Activated T-cell treated with anti-CD3 and anti-CD28 coated beads for 48 hours (primary cell): ENCODE measurements at places on chromosomes 5 and 9.

GRCh38 chr5:141155540-141156374 lies 5.9 kb downstream of the PCDHB6 start:
- DNase-seq = no peak

DNA sequence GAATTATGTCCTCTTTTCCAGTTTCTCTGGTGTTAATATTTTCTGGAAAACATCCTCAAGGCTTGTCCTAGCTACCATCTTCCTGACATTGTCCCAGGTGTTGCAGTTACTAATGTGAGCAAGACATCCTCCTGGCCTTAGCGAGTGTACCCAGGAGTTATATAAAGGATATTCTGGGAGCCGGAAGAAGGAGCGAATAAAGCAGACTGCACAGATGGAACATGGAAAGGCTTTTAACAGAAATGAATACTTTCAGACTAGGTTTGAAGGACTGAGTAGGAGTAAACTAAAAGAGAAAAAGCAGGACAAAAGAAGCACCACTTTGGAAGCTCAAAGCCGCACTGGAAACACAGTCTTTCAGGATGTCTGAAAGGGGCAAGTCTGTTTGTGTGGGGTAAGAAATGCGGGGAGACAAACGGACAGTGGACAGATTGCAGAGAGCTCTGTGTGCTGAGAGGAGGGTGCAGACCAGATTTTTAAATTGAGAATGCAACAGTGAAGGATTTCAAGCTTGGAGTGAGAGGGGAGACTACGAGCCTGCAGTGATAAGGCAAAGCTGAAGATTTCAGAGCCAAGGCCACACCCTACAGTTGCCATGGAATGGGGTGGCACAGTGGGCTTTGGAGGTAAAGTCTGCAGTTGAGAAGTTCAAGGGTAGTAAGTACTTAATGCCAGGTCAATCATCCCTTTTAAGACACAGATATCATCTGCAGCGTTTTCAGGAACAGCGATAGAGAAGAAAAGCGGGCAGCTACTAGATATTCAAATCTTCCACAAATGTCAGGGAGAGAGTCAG lies 94.1 kb upstream of the TAF11L2 start:
- DNase-seq = no peak

DNA sequence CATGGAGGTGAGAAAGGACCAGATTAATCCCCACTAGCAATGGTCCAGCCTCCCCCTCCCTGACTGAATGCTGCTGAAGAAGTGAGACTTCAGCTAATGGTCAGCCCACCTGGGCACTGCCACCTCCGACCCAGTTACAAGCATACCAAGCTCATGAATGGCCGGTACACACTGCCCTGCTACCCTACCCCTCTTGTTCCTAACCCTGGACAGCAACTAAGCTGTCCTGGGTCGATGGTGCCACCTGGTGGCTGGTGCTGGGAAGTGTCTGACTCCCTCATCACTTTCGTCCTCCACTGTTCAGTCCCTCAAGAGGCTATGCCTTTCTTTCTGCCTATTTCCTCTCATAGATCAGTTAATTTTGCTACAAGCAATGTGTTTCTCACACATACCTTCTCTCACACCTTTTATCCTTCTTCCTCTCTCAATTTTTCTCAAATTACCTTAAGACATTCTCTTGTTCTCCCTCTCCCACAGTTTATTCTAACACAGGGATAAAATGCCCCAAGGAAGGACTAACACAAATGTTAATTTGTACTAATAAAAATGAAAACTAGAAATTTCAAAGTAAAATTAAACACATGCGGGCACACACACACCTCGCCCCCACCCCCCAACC lies 42.4 kb downstream of the PAX5 start:
- peak; percentile 47 for DNase-seq

DNA sequence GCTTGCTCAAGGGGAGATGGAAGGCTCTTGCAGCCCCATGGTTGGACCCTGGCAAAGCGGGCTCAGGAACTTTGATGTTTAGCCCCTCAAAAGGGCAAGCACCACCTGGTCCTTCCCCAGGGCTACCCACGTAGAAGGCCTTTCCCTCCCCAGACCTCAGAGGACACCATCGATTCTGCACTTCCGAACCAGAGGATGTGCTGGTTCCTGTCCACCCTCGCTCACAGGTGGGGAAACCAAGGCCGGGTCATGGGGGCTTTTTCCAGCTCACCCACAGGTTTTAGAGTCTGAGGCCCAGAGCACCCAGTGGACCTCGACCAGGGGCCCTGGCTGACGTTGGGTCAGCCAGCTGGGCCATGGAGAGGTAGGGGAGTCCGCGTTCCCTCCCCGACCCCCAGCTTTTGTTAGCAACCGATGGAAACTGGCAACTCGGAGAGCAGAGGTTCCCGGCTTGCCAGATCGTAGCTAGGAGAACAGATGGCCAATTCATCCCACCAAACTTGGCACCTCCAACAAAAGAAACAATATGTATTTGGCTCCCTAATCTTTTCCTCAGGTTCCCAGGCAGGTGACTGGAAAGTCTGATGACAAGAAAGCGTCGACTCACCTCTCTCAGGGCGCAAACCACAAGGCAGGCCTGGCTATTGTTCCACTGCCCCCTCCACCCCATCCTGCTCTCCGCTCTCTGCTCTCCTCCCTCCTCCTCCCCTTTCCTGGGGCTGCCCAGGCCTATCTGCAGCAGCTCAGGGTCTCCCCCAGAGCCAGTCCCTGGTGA lies 167.6 kb upstream of the SMIM23 start:
- DNase-seq = no peak

GRCh38 chr9:72680593-72681282 lies 159.3 kb downstream of the TMC1 start:
- no peak for DNase-seq

- DNase-seq = no peak
Measured at GRCh38 chr5:16903480-16904300, 32.4 kb downstream of the MYO10 start.

DNA sequence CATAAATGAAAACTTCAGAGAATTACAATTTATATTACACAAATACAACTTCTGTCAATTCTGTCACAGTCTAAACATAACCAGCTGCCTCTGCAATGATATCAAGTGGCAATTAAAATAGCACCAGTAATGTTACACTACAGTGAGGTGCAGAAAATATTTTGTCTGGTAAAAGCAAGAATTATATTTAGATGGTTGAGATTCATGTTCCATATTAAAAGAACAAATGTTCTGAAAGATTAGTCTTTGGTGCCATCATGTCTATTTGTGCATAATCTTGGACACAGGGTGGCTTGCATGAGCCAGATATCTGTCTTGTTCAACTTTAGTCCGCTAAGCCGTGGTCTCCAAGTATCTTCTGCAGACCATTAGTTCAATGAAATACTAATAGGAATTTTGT lies 29.0 kb upstream of the PRR16 start:
- no peak for DNase-seq

DNA sequence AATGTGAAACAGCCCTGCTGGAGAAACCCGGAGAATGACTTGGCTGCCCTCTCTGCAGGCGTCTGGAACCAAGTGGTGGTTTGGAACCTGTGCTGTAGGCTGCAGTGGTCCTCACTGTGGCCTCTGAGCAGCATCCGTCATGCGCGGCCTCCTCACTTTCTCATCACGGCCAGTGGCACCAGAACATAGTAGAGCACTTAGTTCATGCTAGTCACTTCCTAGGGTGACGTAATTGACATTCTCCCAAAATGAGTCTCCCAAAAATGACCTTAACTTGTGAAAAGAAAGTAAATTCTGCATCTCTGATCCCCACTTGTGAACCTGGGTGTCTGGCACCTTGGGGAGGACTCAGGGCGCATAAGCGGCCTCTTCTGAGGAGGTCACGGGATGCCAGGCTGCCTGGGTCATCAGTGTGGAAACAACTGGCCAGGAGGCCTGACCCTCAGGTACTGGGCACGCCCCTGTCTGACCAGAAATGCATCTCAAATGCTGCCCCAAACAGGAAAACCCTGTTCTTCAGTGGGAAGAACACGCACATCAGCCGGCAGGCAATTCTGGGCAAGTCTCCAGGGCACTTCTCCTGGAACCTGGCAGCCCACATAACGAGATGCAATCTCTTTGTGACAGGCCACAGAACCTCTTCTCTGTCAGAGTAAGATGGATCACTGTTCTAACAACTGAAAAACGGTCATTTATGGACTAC lies 36.6 kb upstream of the SPTLC1 start:
- DNase-seq = no peak

DNA sequence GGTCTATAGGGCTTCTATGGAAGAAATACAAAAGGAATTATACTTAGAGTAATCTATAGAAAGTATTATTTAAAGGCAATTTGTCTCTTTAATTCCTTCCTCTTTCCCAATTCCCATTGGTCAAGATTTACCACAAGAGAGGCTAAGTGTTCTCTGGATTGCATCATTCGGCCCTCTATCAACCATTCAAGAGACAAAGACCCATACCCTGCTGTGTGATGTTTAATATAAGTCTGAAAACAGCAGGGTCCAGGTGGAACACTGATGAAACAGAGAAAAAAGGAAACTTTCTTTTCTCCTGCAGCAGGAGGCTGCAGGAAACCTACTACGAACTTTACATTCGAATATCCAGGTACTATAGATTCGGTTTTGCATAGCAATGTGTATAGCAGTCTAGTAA lies 323.4 kb downstream of the CHSY3 start:
- DNase-seq = no peak

DNA sequence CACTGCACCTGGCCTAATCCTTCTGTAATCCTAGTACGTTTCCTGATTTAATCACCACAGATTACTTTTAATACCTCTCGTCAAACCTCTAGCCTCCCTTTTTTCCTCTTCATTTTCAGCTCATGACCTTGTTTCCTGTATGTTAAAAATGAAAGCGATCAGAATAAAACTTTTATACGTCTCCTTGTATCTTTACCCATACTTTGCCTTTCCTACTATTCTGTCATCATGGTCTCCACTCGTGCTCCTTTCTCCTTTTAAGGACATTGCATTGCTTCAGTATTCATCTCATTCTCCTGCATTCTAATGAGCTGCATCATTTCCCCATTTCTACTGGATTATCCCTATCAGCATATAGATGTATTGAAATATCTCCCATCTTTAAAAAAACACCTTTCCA lies 8.5 kb downstream of the CDC42SE2 start:
- DNase-seq = no peak

DNA sequence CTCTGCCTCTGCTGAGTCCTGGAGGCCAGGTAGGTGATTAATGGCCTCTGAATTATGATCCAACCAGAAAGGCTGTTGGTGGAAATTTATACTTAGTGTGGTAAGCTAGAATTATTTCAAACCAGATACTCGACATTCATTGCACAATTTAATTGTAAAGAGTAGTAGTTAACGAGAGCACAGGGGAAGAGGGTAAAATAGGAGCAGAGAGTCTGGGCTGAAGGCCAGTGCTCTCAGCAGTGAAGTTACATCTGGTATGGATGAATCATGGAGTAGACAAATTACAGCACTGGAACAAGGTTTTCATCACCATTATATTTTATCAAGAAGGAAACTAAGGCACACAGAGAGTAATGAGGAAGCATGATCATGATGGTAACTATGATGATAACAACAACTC lies 92.5 kb downstream of the TLR4 start:
- no peak for DNase-seq

DNA sequence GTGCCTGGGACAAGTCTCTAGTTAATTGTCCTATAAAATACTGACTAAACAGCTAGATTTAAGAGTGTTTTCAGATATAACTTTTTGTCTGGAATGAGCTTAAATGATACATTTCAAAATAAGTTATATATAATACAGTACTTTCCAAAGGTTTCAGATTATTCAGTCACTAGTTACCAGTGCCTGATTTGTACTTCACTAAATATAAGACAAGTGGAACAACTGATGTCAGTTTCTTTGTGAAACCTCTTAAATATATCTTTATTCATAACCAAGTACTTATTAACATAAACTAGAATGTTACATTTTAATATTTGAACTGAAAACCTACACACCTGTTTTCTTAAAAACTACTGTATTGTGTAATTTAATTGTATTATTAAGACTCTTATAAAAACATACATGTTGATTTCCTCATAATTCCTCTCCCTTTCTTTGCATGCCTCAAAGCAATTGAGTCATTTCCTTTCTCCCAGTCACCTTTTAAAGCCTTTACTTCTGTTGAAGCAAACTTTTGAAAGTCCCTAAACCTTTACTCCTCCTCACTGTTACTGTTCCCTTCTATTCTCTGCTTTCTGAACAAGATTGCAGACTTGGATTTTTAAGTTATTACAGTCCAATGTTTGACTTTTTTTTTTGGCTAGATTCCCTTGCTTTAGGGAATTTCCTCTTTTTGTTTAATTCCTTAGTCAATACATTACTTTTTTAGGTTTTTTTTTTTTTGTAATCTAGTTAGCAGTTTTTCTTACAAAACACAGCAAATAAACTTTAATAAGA lies 8.7 kb upstream of the SEMA6A start:
- DNase-seq = no peak

- no peak for DNase-seq
Measured at GRCh38 chr5:170525470-170526211, 21.8 kb downstream of the KCNIP1 start.

DNA sequence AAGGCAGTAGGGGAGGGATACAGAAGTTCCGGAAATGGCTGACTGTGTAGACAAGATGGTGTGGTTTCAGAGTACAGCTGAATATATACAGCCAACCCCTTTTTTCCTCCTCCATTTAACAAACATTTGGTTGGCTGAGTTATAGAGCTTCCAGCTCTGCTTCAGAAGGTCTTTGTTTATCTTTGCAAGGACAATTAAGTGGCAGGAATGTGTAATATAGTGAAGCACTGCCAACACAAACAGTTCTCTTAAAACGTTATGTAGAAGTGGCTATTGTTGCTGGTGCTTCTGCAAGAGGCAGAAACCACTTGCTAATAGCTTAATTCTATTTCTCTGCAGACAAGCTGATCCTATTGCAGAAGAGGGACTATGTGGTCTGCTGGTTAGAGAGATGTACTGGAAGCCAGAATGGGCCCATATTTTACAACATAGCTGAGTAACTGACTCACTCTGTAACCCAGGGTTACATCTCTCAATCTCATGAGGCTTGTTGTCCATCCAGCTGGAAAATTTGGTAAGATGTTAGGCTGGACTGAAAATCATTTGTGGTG lies 62.7 kb upstream of the OSMR start:
- DNase-seq = no peak

GRCh38 chr9:89478821-89479668 lies 18.9 kb downstream of the SEMA4D start:
- no peak for DNase-seq
